Skeletal muscle cell (primary cell): ENCODE measurements at places on chromosomes 13 and 19.

GRCh38 chr19:55340784-55341147 lies 1.1 kb downstream of the KMT5C start:
- DNase-seq = no peak

DNA sequence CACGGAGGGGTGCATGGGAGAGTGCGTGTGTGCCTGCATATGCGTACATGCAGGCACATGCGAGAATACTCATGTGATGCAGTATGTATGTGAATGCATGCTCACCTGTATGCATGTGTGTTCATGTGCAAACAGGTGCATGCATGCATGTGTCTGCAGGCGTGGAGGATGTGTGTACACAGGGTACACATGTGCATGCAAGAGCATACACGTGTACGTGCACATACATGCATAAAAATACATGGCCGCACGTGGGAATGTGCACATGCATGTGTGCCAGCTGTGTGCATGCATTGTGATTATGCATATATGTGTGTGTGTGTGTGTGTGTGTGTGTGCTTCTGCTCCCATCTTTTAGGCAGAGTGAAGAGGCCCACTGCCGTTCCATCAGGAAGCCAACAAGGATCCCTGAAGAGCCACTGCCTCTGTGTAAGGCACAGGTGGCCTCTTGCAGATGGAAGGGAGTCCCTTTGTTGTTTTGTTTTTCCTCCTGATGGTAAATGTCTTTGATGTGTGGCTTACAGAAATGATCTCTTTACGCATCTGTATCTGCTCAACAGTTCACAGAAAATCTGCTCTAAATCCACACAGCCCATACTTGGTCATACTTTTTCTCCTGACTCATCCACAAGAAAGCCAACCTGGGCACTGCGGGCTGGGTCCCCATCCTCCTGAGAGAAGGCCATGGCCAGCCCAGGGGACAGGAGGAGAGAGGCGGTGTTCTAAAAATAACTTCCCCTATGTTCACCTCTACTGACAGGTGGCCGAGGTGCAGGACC lies 50.7 kb downstream of the KLF2 start:
- no peak for DNase-seq

- DNase-seq = no peak
Observed at GRCh38 chr13:109759609-109760008, 26.8 kb downstream of the IRS2 start.

DNA sequence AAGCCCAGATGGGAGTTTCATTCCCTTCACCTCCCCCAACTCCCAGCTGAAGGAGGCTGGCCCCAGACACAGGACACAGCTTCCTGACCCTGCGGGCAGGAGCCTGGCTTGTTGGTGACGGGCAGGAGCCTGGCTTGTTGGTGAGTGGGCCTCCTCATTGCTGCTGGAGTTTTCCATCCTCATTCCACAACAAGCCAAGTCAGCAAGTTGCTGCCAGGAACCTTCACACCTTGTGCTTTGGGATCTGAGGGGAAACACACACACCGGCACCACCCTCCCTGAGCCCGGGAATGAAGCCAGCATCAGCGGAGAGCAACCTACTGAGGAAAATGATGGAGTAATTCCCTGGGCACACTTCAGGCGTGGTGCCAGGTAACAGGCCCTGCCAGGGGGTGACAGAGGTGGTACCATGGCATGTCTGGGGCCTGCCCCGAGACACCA lies 74.9 kb downstream of the ALOX5AP start:
- no peak for DNase-seq

GRCh38 chr13:41492432-41493260 lies 35.3 kb downstream of the RGCC start:
- DNase-seq = no peak

DNA sequence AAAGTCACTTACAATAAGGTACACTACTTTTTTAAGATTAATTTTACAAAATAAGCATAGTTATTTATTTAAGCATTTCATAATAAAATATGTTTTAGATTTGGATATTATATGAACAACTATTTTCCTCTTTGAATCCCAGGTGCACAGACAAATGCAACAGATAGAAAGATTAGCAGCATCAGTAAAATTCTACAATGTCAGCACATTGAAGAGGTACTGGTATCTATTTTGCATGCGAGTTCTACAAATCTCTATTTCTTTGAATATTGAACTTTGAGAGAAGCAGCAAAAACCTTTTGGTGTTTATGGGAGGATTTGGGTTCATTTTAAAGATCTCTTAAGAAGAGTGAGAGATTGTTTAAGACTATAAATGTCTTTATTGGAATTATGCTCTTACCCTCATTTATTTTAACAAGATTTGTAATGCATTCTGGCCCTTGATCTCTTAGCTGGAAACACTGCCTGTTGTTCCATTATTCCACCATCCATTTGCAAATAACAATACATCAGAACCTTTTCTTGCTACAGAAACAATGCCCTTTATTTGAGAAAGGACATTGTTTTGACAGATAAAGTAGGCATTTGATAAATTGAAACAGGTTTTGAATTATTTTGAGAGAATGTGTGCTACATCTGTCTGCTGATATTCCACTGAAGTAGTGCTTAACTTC lies 558.8 kb upstream of the KLHL1 start:
- DNase-seq = no peak

DNA sequence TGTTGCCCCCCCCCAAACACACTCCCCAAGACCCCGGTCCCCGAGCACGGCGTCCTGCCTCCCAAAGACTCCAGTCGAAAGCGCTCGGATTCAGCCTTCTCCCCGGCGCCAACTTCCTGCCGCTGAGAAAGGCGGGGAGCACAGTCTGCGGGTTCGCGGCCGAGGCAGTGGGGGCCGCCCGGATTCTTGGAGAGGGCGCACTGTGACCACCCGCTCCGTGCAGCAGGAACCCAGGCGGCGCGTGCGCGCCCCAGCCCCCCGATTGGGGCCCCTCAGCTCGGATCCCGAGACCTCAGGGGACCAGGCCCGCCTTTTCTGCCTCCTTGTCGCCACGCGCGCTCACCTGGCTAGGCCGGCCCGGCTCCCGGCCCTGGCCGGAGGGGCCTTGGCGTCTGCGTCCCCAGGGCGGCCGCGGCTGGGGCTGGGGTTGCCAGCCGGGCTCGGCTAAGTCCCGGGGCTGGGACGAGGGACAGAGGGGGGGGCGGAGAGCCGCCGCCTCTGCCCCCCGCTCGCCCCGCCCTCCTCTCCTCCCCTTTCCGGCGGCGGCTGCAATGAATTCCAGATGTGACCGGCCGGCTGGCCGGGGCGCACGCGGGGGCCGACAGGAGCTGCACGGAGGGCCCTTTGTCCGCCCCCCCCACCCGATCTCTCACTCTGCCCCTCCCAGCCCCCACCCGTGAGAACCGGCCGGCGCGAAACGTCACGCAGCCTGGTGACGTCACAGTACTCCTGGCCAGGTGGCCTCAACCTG lies at the start of gene S1PR2:
Gene S1PR2 (minus strand): TSS at position 471 of the 751 bp plus-strand sequence. CDS start 6,426 bp downstream, outside the sequence.
- peak; percentile 46 for DNase-seq

GRCh38 chr19:10142701-10143375 lies 23.1 kb upstream of the EIF3G start:
- DNase-seq = no peak

- no peak for DNase-seq
Observed at GRCh38 chr13:89227356-89227755, 1556.2 kb downstream of the SLITRK5 start.

DNA sequence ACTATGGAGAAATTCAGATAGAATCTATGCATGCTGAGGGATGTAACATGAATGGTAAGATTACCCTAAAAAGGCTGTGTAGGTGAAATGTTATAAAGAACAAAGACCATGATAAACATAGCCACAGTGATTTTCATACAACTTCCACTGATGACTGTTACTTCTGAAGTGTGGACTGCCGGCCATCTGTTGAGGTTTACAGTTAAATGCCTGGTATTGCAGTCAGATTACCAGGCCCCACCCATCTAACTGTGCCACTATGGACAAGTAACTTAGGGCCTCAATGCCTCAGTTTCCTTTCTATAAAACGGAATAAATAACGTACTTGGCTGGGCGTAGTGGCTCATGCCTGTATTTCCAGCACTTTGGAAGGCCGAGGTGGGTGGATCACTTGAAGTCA lies 395.6 kb downstream of the KLF12 start:
- no peak for DNase-seq

DNA sequence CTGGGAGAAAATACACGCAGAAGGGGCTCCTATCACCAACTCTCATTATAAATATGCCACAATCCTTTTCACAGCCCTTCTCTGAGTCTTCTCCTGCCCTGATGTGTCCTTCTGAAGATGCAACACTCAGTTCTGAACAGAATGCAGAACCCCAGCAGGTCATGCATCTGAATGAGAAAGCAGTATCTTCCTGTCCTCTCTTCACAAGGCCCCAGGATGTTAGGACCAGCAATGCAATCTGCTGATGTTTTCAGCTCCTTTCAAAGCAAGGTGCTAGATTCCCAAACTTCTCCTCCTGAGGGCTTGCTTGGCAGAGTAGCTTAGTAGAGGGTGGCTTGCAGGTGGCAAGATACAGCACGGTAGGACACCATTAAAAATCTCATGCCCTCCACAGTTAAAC lies 22.3 kb upstream of the DOCK9 start:
- no peak for DNase-seq

GRCh38 chr19:50851620-50852019 lies 3.1 kb upstream of the KLK3 start:
- no peak for DNase-seq

DNA sequence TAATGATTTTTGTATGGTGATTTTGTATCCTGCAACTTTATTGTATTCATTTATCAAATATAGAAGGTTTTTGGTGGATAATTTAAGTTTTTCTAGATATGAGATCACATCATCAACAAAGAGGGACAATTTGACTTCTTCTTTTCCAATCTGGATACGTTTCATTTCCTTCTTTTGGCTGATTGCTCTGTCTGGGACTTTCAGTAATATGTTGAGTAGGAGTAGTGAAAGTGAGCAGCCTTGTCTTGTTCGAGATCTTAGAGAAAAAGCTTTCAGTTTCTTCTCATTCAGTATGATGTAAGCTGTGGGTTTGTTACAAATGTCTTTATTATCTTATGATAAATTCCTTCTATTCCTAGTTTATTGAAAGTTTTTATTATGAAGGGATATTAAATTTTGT lies 352.0 kb upstream of the DACH1 start:
- no peak for DNase-seq

DNA sequence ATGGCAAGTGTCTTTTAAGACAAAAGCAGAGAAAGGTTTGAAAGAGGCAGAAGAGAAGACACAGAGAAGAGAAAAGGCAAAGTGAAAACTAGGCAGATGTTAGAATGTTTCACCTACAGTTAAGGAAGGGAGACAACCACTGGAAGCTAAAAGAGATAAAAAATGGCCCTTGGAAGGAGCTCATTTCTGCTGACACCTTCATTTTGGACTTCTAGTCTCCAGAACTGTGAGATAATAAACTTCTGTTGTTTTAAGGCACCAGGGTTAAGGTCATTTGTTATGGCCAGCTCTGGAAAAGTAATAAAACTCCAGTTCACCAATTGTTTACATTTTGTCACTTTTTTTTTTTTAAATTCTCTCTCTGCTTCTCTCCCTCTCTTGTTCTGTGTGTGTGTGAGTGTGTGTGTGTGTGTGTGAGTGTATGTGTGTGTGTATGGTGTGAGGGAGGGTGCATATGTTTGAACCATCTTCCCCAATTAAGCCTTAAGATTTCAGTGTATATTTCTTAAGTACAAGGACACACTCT lies 374.6 kb downstream of the DACH1 start:
- DNase-seq = no peak

- peak; percentile 39 for DNase-seq
Observed at GRCh38 chr13:114015111-114015968, 41.5 kb upstream of the C13orf46 start.

DNA sequence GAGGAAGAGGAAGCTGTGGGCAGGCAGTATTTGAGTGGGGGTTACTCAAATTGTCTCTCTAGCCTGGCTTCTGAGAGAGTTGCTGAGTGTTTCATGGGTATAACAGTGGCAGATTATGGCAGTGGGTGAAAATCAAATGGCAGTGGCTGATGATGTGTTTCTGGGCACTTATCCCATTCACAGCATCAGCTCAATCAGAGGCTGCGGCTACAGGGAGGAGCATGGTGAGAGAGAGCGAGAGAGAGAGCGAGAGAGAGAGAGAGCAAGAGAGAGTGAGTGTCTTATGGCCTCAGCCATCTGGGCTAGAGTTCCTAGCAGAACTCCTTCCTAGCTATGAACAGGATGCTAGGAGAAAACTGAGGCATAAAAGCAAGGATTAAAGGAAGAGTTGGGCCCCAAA lies 178.9 kb downstream of the OLFM4 start:
- no peak for DNase-seq

DNA sequence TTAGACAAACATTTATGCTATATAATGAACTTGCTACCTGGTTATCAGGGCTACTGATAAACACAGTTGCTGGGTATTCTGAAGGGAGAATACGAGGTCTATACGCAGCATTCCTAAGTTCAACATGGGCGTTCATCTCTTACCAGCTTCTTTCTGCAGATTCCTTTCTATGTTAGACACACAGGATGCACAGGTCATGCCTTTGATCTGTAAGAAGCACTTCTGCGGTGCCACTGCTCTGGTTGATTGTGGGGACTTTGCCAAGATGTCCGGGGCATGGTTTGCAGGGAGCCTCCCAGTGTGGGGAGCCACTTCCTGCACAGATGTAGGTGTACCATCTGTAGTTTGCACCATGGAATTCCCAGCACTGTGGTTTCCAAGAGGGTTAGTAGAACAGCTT lies 40.9 kb downstream of the ATP7B start:
- DNase-seq = no peak

DNA sequence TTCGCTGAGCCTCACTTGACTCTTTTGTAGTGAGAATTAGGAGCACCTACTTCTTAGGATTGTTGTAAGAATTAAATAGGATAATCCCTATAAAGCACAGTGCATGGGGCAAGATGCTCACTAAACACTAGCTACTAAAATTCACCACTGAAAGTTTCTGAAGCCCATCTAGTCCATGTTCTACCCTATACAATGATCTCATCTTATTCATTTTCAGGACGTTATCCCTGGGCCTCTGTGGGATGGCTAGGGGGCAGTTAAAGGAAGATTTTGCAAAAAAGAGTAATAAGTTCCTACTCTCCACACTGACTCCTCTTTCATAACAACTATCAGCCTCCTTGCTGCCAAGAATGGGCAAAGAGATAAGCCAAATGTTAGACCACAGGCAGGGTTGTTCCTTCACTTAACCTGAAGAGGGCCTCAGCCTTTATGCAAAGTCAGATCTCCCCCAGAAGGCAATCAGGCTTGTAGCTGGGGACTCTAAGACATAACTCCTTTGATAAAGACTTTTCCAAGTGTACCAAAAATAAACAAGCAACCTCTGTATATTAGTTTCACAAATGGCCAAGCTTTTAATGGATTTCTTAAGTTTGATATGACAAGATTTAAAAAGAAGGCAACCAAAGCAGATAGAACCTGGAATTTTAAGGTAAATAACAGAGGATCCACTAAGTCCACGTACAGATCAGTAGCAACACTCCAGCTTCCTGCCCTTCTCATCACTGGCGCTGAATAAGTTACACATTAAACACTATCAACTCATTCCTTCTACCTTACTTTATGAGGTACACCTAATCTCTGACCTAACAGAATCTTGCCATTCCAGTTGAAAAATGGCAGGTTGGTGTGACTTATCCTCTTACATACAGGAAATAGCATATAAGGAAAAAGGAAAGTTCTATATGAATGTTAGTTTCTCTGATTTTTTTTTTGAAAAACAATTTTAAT lies 44.4 kb downstream of the ELF1 start:
- DNase-seq = no peak
